ENCODE measurements at places on chromosomes 7 and 10.
A peak's percentile ranks its signal among the peaks of the same experiment; 100 is the strongest.

GRCh38 chr10:113347508-113347907 is 205.3 kb upstream of the HABP2 start:
- DNase-seq: no peak

- DNase-seq: no peak
Observed at GRCh38 chr10:131571346-131571745, 259.8 kb upstream of the TCERG1L start.

DNA sequence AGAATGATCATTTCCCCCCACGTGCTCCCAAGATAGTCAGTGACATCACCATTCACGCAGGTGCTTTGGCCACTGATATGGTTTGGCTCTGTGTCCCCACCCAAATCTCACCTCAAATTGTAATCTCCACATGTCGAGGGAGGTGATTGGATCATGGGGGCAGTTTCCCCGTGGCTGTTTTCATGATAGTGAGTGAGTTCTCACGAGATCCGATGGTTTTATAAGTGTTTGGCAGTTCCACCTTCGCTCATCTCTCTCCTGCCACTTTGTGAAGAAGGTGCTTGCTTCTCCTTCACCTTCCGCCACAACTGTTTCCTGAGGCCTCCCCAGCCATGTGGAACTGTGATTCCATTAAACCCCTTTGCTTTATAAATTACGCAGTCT is 205.4 kb upstream of the SH2B2 start:
- DNase-seq: no peak

DNA sequence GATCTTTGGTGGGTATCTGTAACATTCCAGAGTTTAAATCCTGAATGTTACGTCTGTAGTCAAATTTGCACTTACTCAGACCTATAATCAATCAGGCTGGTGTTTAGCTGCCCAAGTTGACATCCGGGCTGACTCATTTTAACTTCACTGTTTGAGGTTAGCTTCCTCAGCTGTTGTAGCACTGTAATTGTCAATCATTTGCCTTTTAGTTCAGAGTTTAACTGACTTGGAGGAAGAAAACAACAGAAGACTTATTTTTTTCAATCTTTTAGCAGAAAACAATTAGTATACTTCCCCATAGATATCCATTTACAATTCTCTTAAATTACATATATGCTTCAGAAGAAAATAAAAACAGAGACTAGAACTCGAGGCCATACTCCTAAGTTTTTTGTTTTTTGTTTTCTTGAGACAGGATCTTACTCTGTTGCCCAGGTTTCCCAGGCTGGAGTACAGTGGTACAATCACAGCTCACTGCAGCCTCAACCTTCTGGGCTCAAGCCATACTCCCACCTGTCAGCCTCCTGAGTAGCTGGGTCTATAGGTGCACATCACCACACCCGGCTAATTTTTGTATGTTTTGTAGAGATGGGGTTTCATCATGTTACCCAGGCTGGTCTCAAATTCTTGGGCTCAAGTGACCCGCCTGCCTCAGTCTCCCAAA is 38.5 kb upstream of the LRRC17 start:
- DNase-seq: no peak

DNA sequence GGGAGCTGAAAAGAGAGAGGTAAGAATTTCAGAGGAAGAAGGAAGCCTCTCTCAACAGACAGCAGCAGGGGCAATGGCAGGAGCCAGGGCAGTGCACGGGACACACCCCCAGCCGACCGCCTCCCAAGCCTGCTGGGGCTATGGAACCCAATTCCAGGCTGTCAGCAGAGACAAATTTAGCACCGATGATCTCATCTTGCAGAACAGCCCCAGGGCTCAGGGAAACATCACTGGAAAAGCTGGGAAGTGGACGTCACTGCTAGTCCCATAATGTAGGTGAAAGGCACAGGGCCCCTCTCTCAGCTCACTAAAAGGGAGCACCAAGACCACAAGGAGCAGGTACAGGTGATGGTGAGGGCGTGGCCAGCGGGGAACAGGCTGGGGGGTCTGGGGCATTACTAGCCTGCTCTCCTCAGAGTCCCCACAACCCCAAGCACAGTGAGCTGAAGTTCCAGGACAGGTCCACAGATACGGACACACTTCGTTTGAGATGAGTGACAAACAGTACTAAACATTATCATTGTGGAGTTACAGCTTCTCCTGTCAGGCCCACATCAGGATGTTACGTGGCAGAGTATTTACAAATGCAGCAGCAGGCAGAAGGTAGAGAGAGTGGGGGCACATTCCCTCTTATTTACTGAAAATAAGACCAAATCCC is 103.7 kb downstream of the PLXNA4 start:
- peak; percentile 62 for DNase-seq

DNA sequence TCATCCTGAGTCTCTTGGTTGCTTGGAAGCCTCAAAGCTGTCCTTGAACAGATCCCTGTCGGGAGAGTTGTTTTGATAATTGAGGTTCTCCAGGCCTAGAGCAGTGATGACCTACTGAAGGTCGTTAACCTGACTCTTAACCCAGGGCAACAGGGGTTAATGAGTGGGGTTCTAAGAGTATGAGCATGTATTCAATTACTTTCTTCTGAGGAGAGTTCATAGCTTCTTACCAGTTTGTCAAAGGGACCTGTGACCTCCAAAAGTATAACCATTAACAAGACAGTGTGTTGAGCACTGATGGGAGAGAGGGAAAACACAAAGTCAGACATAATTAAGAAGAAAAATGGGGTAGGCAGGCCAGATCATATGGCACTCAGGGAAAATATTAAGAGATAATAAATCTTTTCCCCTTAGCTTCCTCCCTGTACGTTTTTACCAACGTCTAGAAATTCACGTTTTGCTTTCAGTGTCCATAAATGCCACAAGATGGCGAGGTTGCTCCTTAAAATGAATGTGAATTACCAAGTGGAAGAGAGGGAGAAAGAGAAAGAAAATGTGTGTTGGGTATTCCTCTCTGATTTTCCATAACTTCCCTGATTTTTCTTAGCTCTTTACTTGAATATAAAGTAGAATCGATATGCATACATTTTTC is 97.6 kb downstream of the SUGCT start:
- DNase-seq: peak; percentile 50

- DNase-seq: no peak
Observed at GRCh38 chr7:90678986-90679385, 82.9 kb downstream of the CDK14 start.

DNA sequence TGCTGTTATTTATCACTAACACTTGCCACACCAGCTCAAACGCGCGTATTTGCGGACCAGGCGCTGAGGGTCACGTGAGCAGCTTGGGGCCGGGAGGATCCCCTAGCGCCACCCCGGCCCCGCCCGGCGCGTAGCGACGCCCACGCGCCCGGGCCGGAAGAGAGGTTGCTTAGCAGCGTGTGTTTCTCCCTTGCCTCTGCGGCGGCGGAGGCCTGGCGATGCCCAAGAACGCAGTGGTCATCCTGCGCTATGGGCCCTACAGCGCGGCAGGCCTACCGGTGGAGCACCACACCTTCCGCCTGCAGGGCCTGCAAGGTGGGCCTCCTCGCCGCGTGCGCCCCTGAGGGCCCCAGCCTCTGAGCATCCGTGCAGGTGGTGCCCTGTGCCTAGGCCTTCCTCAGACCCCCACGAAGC is at the start of gene C10orf53:
TSS of gene C10orf53 (plus strand) at position 172 of the 414 bp plus-strand sequence. CDS start at position 219, 47 bp downstream.
- DNase-seq: peak; percentile 2

- DNase-seq: no peak
Observed at GRCh38 chr7:103989785-103990767, 618 bp upstream of the RELN start.

- DNase-seq: no peak
Observed at GRCh38 chr7:139648391-139648861, 124.9 kb downstream of the CLEC2L start.

DNA sequence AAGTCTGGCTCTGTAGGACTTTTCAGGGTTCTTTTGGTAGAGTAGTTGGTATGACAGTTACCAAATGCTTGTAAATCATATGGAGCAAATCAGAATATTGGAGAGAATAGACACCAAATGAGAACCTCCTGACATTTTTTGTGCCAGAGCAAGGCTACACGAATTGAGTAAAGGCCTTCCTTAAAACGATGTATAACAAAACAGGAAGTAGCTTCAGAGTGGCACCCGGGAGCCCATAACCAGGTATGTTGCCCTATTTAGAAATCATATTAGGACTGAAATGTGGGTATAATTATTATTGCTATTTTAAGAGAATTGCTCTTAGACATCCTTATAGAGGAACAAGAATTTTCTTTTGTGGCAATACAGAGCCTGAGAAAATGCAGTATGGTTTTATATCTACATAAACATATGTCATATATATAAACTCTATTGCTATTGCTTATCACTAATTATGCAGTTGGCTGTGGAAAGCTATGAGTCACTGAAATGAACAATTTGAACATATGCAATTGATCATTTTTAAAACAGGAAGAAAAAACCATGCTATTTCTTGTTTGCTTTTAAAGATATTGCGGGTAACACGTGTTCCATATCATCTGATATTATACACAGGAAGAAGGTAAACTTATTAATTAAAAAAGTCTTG is 197.4 kb upstream of the MTPN start:
- no peak for DNase-seq

- DNase-seq: no peak
Observed at GRCh38 chr10:63920926-63921325, 399.7 kb downstream of the REEP3 start.

DNA sequence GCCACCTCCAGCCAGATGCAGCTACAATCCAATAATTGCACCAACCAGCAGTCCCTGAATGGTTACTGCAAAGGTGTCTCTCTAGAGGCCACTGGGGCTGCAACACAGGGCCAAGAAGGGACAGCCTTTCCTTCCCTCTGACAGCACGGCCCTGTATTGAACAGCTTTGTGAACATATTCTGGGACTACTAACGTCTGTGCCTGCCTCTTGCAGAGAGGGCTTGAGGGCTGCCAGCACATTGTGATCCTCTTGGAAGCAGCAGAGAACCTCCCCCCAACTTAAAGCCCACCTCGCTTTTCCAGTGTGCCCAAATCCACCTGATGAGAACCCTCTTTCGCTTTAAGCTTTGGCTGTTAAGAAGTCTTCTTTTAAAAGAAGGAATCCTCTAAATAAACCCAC is 415.9 kb downstream of the RPS24 start:
- DNase-seq: no peak

DNA sequence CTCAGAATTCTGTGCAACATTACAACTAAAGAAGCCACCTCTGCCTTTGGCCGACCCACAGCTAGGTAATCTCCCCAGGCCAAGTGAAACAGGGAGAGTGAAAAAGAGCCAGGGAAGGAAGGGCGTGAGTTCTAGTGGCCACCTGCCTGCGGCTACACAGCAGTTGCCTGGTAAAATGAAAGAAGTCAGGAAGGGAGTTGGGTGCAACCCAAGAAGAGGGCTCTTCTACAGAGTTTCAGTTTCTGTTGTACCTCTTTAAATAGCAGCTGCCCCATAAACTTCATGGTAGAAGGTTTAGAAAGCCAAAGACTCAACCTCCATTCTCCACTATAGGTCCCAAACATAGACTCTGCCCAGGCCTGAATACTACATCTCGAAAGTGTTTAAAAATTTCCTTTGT is 76.2 kb upstream of the TMEM168 start:
- DNase-seq: no peak

GRCh38 chr7:149719050-149719899 is 54.1 kb downstream of the ZNF467 start:
- peak; percentile 23 for DNase-seq

- no peak for DNase-seq
Observed at GRCh38 chr10:16735671-16736070, 81.6 kb downstream of the RSU1 start.

GRCh38 chr10:88147000-88147798 is 283.8 kb downstream of the PTEN start:
- DNase-seq: no peak

GRCh38 chr10:79275431-79275851 is 71.8 kb upstream of the PPIF start:
- DNase-seq: no peak

- DNase-seq: no peak
Observed at GRCh38 chr10:115956225-115957011, 316.6 kb downstream of the GFRA1 start.

- no peak for DNase-seq
Observed at GRCh38 chr7:54785261-54785660, 26.2 kb upstream of the SEC61G start.

- DNase-seq: no peak
Observed at GRCh38 chr10:17004801-17005380, 124.7 kb downstream of the CUBN start.

- DNase-seq: peak; percentile 96
Observed at GRCh38 chr7:32161708-32162107, 91.5 kb upstream of the PDE1C start.

DNA sequence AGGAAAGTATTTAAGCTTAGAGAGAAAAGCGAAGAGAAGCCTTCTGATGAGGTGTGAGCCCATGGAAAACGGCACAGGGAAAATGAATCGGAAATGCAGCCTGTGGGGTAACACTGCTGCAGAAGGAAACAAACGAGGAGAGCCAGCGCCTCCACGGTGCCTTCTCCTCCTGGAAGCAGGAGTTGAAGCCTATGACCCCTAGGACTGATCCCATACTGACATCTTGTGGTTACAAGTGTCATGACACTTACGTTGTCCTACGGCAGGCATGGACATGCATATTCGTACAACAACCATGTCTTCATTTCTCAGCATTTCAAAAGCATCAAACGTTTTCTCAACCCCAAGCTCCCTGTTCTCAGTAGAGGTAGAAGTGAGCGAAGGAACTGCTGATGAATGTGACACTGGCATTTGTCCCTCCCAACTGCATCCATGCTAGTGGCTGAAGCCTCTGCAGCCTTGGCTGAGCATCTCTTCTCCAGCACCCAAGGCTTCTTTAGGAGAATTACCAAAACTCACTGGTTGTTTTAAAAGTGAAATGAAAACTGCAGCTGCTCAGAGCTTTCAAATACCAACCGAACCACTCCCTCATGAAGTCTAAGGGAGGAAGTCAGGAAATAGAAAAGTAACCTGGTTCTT is 160.2 kb downstream of the JAZF1 start:
- DNase-seq: peak; percentile 55

DNA sequence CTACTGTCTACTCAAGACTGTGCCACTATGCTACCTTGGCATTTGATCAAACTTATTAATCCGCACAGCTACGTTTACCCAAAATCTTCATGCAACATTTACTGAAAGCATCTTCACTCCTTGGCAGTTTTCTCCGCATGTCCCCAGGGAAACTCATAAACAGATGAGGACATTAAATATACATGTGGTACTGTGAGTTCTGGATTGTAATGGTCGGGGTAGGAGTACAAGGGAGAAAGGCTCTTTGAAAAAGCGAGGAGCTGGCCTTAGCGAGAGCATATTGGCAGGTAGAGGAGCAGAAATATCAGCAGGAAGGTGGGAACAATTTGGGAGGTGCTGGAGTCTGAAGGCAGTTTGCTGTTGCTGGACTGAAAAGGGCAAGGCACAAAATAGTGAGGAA is 107.1 kb upstream of the NOBOX start:
- no peak for DNase-seq

- no peak for DNase-seq
Observed at GRCh38 chr7:103127006-103127405, 21.9 kb downstream of the NAPEPLD start.

GRCh38 chr10:100803492-100803891 is 58.1 kb downstream of the PAX2 start:
- DNase-seq: no peak

GRCh38 chr10:64519427-64519826 is 998.2 kb downstream of the REEP3 start:
- no peak for DNase-seq
